ENCODE measurements at places on chromosomes 7 and 10.

- no peak for DNase-seq
Measured at GRCh38 chr10:110221044-110221720, 13.8 kb downstream of the MXI1 start.

DNA sequence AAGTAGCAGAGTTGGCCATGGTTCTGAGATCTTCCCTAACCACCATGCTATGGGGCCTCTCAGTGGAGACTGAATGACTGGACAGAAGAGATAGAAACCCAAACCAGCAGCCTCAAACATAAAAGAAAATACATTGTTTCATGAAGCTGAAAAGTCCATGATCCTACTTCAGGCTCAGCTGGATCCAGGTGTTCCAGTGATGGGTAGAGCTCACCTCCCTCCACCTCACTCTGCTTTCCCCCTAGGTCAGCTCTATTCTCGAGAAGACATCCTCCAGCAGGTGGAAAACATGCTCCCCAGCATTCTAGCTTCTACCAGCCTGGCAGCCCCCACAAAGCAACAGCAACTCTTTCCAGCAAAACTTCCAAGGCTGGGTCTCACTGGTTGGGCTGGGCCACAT, 132.1 kb downstream of the OAT start:
- no peak for DNase-seq

DNA sequence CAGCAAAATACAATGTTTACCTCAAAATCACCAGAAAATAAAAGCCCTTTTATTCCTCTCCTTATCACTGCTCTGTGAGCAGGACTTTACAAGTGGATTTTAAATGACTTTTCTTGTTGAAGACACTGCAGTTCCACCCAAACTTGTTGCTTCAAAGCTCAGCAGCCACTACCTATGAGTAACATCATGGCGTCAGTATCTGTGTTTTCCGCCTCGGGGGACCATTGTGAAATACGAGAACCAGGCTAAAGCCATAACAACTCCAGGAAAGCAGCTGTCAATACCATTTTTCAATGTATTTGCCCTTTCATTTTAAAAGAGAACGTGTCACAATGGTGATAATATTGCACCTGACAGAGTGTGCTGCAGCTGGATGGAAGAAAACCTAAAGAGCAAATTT, 284.0 kb upstream of the RNF32 start:
- DNase-seq, result no peak

DNA sequence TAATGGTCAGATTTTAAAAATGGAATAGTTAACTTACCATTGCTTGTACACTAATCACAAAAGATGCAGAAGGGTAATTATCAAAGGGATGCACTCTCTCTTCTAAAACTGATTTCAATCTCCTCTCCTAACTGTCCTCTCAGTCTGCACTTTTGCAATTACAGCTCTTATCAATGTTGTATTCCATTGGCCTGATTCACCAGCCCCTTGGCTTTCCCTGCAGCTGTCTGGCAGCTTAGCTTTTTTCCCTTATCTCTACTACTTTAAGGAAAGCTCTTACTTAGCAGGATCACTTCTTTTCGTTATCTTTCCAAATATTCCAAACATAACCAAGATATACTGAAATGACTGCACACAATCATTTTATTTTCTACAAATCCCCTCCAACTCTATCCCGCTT, 448.8 kb downstream of the GRM8 start:
- DNase-seq, result no peak

- no peak for DNase-seq
Measured at GRCh38 chr10:6748981-6749635, 169.0 kb upstream of the PRKCQ start.

GRCh38 chr7:77738871-77739270, 42.6 kb downstream of the RSBN1L start:
- no peak for DNase-seq

DNA sequence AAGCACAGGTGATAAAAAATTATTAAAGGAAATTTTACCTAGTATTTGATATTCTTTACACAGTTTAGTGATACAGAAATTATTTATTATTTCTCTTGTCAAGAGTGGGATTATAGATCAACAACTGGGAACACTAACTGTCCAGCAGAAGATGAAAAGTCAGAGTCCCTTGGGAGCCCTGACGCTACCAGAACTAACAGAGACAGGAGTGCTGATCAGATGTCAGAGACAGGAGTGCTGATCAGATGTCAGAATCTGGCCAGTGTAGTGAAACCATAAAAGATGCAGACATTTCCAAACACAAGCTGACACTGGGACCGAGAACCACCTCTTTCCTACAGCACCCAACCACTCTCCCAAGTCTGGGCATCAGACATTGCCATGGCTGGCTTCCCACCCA, 828.2 kb downstream of the TNS3 start:
- DNase-seq, result no peak

DNA sequence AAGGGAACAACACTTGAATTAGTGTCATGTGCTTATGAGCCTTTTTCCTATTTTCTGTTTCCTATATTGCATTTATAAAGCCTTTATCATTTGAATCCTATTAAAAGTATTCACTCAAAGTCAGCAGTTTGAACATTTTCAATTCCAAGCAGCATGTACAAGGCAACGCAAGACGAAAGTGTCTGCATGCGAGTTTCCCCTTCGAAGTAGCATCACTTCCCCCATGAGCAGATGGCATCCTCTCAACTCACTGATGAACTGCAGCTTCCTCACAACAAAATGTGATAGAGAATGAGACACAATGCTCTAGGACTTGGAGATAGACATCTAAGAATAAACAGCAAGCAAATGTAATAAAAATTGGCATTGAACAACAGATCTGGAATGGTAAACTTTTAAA, 270.7 kb downstream of the PRPF18 start:
- no peak for DNase-seq

GRCh38 chr7:111855161-111855841, 293.0 kb upstream of the IMMP2L start:
- DNase-seq, result peak; percentile 15

DNA sequence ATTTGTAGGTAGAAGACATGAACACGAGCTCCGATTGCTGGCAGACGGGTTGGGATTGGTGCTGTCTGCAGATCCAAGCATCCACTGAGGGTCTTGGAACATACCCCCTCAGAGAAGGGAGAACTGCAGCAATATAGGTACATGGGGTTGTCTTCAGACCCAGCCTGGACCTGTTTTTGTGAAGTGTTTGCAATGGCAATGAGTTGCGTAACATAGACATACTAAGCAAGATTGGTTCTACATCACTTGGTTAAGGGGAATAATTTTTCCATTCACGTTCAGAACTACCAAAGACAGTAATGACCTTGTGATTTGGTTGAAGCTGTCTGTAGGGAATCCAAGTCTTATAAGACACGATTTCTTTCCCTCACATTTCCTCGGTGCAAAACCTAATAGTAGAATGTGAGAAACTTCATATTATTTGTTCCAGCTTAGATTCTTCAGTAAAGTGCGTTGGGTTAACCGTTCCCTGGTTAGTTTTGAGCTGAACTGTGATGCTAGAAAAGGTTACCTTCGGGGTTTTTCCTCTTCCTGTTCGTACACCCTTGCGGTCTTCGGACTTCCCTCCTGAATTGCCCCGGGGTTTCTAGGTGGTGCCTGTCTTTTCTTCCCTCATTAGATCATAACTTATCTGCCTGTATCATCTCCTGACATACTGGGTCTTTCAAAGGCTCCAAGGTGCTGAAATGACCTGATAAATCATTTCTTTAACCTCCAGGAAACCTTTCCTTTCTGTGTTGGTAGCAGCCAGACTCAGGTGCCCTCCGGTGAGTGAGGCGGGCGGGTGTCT, 14.4 kb downstream of the PROSER2 start:
- no peak for DNase-seq

GRCh38 chr10:21526188-21526859, 842 bp upstream of the SKIDA1 start:
- DNase-seq, result peak; percentile 48

GRCh38 chr7:330511-331230, 40.7 kb downstream of the FOXL3 start:
- DNase-seq, result no peak

DNA sequence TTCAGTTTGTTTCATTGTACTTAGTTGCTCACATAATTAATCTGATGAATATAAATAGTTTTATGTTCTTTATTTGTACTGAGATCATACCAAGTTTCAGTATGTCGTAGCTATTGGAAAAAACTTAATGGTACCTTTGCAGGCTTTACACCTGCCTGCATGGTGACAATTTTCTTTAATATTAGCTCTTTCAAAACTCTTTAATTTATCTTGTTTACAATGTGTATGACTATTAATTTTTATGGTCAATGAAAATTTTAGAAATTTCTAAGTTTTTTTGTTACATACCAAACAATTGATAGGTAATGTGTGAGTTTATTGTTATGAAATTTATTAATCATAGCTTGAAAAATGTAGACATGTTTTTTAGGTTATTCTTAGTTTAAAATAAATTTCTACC, 4.0 kb downstream of the DYNC2I1 start:
- no peak for DNase-seq

- no peak for DNase-seq
Measured at GRCh38 chr10:116752969-116753665, 10.8 kb upstream of the HSPA12A start.

DNA sequence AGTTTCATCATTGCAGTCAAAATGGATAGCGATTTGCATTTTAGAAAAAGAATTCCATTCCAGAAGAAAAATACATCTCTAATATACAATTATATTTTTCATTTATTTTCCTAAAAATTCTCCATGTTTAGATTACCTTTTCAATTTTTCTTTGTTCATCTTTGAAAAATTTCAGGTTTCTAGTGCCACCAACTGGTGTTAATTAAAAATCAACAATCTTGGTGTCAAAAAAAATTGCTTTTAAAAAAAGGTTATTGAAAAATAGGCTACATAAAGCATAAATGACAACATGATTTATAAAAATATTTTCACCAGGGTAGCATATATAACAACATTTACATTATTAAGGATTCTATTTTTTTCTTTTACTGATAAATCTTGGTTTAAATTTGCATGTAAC, 53.0 kb downstream of the CCDC186 start:
- DNase-seq, result no peak

- DNase-seq, result no peak
Measured at GRCh38 chr7:131533151-131533559, 23.3 kb downstream of the PODXL start.

GRCh38 chr10:55820478-55820877, 540.6 kb downstream of the ZWINT start:
- no peak for DNase-seq

DNA sequence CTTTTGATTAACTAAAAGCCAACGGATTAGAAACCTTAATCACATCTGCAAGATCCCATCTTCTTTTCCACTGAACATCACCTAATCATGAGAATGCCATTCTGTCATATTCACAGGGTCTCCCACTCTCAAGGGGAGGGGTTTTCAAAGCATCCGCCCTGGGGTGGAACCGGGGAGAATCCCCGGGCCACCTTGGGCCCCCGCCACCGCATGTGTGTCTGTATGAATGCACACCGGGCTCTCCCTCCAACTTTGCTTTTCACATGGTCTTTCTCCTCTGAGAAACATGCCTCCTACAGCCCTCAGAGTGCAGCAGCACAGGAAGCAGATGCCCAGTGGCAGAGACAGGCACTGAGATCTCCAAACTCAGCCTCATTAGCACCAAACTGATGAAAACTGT, 233.2 kb upstream of the PPP2R2D start:
- DNase-seq, result no peak

- no peak for DNase-seq
Measured at GRCh38 chr10:20157314-20157713, 341.1 kb downstream of the PLXDC2 start.

GRCh38 chr10:132783165-132783939, 2.6 kb downstream of the NKX6-2 start:
- no peak for DNase-seq

DNA sequence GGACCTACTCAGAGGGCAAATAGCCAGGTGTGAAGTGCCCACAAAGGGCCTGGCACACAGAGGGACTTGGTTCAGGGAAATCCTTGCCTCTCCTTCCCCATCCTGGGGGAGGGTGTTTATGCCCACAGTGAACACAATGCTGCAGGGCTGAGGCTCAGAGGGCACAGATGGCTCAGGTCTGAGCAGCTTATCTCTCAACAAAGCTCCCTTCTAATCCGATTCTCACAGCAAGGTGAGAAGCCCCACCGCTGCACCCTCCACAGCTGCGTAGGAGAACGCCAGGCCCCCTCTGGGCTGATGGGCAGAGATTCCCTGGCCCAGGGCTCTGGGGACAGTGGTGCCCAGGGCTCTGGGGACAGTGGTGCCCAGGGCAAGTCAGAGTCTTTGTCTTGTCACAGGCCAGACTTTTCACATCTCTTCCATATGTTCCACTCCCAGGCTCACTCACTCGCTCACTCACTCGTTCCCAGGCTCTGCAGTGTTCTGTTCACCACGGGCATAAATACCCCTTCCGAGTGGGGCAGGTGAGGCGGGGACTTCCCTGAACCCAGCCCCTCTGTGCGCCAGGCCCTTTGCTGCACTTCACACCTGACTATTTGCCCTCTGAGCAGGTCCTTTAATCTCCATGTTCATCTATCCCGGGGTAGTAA, 8.7 kb upstream of the CDHR1 start:
- DNase-seq, result no peak

- DNase-seq, result no peak
Measured at GRCh38 chr10:129956286-129956670, 7.8 kb downstream of the EBF3 start.

DNA sequence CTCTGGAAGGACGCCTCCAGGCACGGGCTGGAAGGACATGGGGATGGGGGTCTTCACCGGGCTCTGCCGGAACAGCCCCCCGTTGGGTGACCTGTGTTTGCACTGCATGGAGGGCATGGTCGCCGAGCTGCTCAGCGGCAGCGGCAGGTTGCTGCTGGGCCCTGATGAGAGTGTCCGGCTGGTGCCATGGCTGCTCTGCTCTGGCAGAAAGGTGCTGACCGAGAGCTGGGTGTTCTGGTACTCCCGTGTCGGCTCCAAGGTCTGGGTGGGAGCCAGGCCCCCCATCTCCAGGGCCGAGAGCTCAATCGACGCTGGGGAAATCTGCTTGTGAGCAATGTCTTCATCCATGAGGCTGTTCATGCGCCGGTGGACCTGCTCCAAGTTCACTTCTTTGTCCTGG, 764.3 kb downstream of the GRID1 start:
- no peak for DNase-seq

DNA sequence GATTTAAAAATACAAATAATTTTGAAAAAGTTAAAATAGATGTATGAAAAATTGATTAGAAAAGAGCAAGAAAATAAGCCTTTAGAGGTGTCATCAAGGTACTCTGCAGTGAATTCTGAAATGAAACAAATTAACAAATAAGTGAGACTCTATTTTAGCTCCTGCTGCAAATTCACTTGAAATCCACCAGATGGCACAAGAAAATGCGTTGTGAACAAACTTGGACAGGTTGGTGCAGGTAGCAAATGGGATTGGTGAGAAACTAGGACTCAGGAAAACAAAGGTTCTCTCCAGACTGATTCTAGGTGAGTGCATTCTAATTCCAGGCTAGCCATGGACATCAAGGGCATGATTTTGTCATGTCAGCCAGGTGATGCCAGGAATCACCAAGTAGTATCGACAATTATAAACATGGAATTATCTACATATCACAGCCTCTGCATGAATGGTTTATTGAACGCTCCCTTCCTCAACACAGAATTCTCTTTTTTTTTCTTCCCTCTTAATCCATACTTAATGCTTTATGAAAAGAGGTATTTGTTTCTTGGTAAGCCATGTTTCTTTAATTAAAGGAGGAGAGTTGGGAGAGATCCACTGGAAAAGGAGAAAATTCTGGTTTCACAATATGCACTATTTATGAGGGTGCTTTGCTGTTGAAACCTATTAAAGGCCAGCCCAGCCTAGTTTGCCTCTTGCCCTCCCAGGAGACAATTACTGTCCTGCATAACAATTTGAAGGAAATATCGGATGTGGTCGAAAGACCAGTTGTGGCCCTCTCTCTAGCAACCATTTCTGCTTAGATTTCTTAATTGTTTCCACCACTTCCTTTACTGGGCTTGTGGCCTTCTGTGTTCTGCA, 118.1 kb downstream of the ZNF365 start:
- DNase-seq, result peak; percentile 33
